Osteocyte (in vitro differentiated cells): ENCODE measurements at places on chromosomes 3 and 15. TPM values are rescaled to one million over a fixed set of nuclear protein-coding genes. Genes with fewer than 3 reads are reported as not detected.
A peak's percentile ranks its signal among the peaks of the same experiment; 100 is the strongest.

- peak overlapping the region; percentile 95 for H3K27ac ChIP-seq
- no peak overlapping the region for H3K4me3 ChIP-seq
- no peaks in the 10 kb centered on the region for H3K27me3 ChIP-seq
- H3K36me3 ChIP-seq = no peaks in the 10 kb centered on the region
Measured at GRCh38 chr3:25568525-25569078, 96.1 kb downstream of the TOP2B start.

GRCh38 chr3:179972881-179973423 is 63.8 kb downstream of the PEX5L start:
- H3K4me3 ChIP-seq = no peak overlapping the region
- no peak overlapping the region for H3K27ac ChIP-seq
- H3K36me3 ChIP-seq = no peaks in the 10 kb centered on the region

DNA sequence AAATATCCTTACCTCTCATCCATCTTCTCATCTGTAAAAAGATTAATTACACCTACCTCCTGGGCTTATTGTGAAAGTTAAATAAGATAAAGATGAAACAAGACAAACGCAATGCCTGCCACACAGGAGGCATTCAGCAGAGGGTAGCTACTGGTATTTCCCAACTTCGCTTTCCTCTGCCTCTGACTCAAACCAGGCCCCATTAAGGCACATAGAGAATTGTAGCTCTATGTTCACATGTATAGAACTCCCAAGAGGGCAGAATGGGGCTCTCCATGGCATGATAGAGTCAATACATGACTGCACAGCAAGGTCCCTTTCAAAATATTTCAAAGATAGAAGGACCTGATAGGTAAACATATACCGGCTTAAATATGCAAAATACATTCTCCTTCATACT is 1.4 kb downstream of the LYSMD2 start:
- H3K36me3 ChIP-seq = no peaks in the 10 kb centered on the region
- peaks cover 4% of the 10 kb centered on the region for H3K27me3 ChIP-seq
- H3K4me1 ChIP-seq = peaks cover 16% of the 10 kb centered on the region
- H3K4me3 ChIP-seq = peak overlapping the region; percentile 68

GRCh38 chr15:34886134-34886533 is 83.4 kb downstream of the AQR start:
- peaks cover 19% of the 10 kb centered on the region for H3K4me1 ChIP-seq
- no peak overlapping the region for H3K4me3 ChIP-seq
- H3K27me3 ChIP-seq = no peaks in the 10 kb centered on the region
- no peak for DNase-seq

The VPS39 gene
- total RNA-seq = 79.3 and 81.7 TPM in 2 replicates

The CPB1 gene
- not detected in 2 replicates for total RNA-seq

The CHRM5 gene
- total RNA-seq = not detected in 2 replicates

The C3orf49 gene
- total RNA-seq = not detected in 2 replicates

The IL20RB gene
- 0.55 TPM in 1 of 2 replicates, not detected in the other for total RNA-seq

The CHRD gene
- total RNA-seq = 2.7 and 4.4 TPM in 2 replicates

The ROBO2 gene
- 18.4 and 19.0 TPM in 2 replicates for total RNA-seq

The KPNA1 gene
- total RNA-seq = 71.5 and 73.4 TPM in 2 replicates

The MEIS2 gene
- 79.9 and 82.8 TPM in 2 replicates for total RNA-seq

The IGF2BP2 gene
- total RNA-seq = 96.7 and 101 TPM in 2 replicates
